ENCODE measurements at places on chromosomes 12 and 14. TPM values are rescaled to one million over a fixed set of nuclear protein-coding genes. Genes with fewer than 3 reads are reported as not detected.

Gene SYNDIG1L
- not detected for total RNA-seq

Gene AMN
- total RNA-seq, result 7.6 TPM

Gene NINJ2
- 14.9 TPM for total RNA-seq

Gene DNAJC22
- total RNA-seq, result not detected

DNA sequence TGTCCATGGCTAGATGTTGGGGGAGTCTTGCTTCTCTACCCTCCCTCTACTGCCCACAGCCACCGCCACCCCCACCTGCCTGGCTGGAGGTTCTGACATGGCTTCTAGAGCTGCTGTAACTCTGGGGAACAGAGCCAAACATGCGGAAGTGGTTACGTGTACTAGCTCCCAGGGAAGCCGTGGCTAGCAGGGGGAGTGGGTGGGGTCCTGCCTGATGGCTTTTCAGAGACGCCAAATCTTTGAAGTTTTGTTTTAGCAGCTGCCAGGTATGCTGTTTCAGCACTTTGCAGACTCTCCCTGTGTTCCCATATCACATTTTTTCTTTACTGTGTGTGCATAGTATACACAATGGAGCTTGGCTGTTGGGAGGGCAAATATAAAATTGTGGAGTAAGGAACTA is 150.3 kb downstream of the TGFB3 start:
- DNase-seq, result no peak

GRCh38 chr14:97267509-97267908 is 470.3 kb downstream of the VRK1 start:
- DNase-seq, result no peak

GRCh38 chr12:32736445-32736844 is 19.3 kb downstream of the YARS2 start:
- DNase-seq, result no peak

DNA sequence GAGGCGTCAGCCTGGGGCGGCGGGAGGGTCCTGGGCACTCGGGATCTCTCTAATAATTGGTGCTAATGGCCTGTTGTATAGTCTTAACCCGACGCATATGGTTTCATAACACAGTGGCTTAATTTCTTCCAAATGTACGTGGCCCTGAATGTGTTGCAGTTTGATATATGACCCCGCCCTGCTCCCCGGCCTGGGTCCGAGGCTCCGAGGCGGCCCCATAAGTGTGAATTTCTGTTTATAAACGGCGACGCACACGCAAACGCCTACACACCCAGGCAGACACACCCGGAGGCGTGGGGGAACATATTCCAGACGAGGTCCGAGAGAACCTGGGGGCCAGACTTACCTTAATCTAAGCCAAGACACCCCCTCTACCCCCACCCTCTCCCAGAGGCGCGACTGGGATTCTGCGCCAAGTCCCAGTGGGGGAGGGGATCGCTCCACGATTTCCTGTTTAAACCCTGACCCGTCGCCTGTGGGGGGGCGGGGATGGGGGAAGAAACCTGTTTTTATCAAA is 9.7 kb upstream of the HOXC6 start:
- no peak for DNase-seq

DNA sequence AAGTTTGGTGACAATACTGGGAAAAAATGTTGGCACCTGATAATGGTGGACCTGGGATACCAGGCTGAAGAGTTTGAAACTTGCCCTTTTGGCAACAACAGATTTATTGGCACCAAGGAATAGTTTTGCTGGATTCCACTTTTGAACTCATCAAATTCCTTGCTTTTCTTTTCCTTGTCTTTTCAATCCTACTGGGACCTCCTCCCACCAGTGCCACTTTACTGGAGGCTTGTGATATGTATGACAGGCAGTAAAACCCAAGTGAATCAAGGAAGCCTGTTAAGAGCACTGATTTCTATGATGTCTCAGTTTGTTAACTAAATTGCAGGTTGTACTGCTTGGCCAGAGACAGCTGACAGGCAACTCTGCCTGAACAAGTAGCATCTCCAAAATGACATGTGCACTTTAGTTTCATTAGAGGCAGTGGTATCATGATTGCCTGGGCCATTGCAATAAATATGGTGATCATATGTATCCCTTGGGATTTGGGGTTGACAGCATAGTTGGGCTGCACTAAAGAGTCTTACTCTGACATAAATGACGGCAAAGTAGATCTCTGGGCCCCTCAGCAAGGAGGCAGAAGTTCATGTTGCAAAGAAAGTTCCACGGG is 565.4 kb downstream of the DIO2 start:
- no peak for DNase-seq

DNA sequence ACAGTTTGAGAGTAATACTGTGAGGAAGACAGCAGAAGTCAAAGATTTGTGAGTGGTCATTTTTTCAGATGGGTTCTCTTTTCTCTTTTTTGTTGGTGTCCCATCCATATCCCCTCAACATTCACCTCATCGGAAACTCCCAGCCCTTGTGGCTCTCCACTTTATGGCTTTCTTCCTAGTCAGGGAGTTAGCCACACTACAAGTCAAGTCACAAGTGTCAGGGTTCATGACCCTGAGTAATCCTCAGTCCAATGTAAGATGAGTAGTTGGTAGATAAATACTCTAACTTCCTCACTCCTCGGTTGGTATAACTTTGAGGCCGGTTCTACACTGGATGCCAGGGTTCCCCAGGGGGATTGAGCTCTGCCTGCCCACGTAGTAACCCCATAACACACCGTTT is 41.4 kb downstream of the PTGER2 start:
- no peak for DNase-seq

GRCh38 chr12:106245767-106246166 is 2.1 kb downstream of the CKAP4 start:
- no peak for DNase-seq

- no peak for DNase-seq
Measured at GRCh38 chr12:71694099-71694820, 8.4 kb downstream of the TMEM19 start.

GRCh38 chr12:103955811-103956508 is 9.7 kb upstream of the TDG start:
- DNase-seq, result no peak

- DNase-seq, result no peak
Measured at GRCh38 chr12:82870771-82871377, 184.2 kb downstream of the TMTC2 start.

DNA sequence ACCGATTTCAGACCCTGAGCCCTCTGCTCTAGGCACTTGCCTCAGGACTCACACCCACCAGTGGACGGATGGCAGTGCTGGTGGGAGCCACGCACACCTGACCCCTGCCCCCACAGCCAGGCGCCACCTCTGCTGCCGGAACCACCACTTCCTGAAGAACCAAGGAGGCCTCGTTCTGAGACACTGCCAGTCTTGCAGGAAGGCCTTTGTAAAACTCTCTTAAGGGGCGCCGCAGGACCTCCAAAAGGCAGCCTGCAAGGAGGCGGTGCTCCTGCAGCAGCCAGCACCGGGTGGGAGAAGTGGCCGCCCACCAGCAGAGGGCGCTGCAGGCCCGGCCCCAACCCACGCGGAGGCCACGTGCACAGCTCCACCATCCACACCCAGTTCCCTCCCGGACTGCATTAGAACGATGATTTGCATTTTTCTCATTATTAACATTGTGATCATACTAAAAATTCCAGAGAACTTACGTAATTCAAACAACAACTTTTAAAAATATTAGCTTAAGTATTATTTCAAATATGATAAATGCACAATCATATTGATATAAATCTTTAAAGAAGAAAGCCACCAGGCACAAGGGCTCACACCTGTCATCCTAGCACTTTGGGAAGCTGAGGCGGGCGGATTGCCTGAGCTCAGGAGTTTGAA is 12.8 kb downstream of the STX2 start:
- no peak for DNase-seq

- no peak for DNase-seq
Measured at GRCh38 chr14:105294142-105294597, 6.6 kb downstream of the BRF1 start.

GRCh38 chr12:22350886-22351285 is 16.4 kb upstream of the ST8SIA1 start:
- no peak for DNase-seq

Data from esophagus squamous epithelium (tissue), 5 donors.